ENCODE measurements at places on chromosomes 2 and 18. TPM values are rescaled to one million over a fixed set of nuclear protein-coding genes. Genes with fewer than 3 reads are reported as not detected.

POTEC gene
- total RNA-seq, result not detected

DNA sequence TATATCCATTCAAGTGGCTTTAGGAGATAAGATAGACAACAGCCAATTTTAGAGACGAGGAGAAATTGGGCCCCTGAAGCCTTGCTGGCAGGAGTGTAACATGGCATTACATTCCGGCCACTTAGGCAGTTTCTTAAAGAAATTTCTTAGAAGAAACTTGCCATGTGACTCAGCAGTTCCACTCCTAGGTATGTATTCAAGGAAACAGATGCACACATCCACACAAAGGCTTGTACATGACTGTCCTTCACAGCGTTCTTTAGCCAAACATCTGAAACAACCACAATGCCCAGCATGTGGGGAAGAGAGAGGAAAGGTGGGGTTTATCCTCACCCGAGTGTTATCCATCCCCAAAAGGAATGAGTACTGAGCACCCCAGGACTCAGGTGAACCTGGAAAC is 107.1 kb downstream of the NFATC1 start:
- DNase-seq, result no peak

DSG4 gene
- total RNA-seq, result not detected

- DNase-seq, result no peak
Measured at GRCh38 chr18:22141211-22141610, 28.2 kb upstream of the GATA6 start.

CYP27A1 gene
- total RNA-seq, result not detected

TAF1B gene
- 16.1 TPM for total RNA-seq

- no peak for DNase-seq
Measured at GRCh38 chr18:29251681-29252080, 1074.8 kb upstream of the CDH2 start.

DNA sequence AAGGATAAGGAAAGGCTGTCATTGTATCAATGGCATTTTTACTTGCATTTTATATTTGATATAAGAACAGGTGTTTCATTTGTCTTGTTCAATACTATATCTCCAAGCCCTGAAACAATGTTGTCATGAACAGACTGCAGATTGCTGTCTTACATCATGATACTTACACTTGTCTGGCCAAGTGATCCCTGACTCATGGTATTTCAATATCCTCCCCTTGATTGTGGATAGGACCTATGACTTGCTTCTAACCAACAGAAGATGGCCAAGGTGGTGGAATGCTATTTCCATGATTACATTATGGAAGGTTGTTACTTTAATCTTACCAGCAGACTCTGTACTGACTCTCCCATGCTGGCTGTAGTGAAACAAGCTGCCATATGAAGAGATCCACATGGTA is 471.1 kb downstream of the CCDC85A start:
- DNase-seq, result no peak

DNA sequence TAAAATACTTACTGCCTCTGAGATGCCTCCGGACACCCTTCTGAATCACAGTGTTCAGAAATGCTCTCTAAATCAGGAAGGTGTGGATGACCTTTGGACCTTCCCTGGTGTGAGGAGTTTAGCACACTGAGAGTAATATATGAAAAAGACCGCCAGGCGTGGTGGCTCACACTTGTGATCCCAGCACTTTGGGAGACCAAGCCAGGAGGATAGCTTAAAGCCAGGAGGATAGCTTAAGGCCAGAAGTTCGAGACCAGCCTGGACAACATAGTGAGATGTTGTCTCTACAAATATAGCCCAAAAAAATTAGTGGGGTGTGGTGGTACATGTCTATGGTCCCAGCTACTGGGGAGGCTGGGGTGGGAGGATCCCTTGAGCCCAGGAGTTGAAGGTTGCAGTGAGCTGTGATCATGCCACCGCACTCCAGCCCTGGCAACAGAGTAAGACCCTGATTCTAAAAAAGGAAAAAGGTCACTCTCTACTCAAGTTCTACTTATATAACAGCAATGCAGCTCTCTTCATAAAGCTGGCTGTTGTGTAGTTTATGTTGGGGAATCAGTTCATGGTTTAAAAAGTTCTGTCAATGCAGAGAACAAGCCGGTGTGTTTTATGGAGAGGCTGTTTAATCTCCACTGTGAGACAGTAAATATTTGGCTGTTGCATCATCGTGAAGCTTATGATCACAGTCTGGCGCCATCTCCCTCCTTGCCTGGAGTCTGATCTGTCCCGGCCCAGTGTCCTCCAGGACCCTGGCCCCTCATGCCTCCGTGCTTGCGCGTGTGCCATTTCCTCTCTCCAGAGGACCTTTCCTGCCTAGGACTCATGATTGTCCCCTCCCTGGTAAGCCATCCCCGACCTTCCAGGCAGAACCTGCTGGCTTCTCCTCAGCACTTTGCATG is 184.5 kb downstream of the FAM210A start:
- DNase-seq, result no peak

DNA sequence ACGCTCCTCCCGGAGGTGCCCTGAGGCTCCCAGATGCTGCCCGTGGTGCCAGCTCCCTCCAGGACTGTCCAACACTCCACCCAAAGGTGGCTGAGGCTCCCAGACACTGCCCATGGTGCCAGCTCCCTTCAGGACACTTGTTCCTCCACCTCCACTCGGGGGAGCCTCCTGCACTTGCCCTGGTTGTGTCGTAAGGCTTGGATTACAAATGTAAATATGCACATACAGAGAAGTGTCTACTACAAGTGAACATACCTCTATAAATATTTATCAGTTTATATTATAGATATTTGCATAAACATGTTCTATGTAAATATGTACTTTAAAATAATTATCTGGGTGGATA is 143.3 kb downstream of the PXDN start:
- DNase-seq, result no peak

IL37 gene
- total RNA-seq, result not detected

- DNase-seq, result no peak
Measured at GRCh38 chr18:34611904-34612303, 98.2 kb upstream of the DTNA start.

MLPH gene
- 81.6 TPM for total RNA-seq

- no peak for DNase-seq
Measured at GRCh38 chr18:68848242-68848641, 50.4 kb downstream of the CCDC102B start.

DNA sequence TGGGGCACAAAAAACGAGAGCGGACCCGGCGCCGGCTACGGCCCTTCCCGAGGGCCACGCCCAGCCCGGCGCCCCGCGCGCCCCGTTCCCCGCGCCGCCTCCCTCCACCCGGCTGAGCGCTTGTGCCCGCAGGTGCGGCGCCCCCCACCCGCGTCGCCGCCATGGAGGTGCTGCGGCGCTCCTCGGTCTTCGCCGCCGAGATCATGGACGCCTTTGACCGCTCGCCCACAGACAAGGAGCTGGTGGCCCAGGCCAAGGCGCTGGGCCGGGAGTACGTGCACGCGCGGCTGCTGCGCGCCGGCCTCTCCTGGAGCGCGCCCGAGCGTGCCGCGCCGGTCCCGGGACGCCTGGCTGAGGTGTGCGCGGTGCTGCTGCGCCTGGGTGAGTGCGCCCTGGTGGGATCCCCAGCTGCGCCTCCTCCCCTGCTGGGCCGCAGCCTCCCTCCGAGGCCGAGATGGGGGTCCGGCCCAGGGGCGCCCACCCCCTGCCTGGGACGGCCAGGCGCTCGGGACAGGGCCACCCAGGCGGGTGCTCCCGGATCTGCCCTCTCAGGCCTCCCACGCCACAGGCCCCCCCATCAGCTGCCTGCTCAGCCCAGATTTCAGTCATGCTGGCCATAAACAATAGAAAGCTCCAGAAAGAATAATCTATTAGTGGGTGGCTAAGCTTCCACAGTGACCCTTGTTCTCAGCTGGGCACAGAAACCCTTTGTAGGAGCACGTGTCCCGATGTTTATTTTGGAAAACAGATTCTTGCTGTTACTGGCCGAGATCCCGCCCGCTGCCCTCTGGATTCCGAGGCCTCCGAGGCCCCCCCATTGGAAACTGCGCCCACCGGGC is 997 bp downstream of the BOK start:
- peak; percentile 28 for DNase-seq

DNA sequence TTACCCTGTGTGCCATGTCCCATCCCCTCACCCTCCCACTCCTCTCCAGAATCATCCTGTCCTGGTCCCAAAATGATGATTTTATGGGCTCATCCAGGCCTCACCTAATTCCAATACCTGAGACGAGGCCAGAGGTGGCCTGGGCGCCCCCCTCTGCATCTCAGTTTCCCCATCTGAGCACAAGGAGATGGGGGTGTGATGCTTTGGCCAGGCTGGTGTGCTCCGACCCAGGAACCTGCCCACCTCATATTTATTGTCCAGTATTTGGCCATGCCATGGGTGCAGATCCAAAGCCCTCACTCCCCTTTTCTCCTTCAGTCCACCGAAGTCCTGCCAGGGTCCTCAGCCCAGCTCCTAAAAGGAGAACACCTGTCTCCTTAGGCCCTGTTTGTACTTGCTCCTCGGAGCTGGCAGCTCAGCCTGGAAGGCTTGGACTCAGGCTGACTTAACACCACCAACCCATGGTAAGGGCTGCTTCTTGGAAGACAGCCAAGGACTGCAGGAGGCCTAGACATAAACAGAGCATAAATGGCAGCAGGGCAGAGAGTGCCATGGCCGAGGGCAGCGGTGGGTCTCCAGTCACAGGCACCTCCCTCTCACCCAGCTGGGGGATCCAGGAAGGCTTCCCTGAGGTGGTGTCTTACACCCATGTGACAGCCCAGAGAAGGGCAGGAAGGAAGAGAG is 3.6 kb downstream of the TEX51 start:
- no peak for DNase-seq

IL36A gene
- not detected for total RNA-seq

GRCh38 chr2:121911036-121911435 is 155.6 kb downstream of the TSN start:
- no peak for DNase-seq

- DNase-seq, result no peak
Measured at GRCh38 chr2:226575928-226576327, 223.7 kb downstream of the IRS1 start.

GRCh38 chr2:36705326-36706020 is 9.0 kb downstream of the VIT start:
- DNase-seq, result no peak

DNA sequence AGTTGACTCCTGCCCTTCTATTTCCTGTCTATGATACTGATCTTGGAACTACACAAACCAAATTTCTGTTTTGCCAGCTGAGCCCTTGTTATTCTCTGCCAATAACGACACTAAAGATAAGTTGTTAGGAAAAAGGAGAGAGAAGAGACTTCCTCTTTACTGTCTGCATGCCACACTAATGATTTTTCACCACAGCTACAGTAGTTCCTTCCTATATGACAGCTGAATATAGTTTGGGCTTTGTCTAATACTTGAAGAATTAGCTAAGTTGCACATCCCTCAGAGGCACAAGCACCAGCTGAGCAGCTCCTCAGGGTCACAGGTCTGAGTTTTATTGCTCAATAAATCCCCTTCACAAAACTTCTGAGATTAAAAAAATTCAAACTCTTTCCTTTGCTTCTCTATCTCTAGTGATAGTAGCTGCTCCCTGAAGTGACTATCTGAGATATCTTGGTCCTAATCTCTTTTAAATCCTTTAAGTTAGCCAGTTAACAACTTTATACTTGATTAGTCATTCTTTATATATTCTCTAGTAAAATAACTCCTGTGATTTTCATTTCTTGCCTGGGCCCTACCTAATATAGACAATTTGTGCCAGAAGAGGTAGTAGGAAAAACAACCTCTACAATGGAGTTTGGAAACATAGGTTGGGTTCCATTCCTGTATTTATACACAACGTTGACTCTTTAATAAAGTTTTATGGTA is 253.0 kb upstream of the CNTNAP5 start:
- DNase-seq, result no peak

- DNase-seq, result no peak
Measured at GRCh38 chr18:35577045-35577848, 4.3 kb upstream of the GALNT1 start.

GRCh38 chr2:46803911-46804670 is 111.5 kb downstream of the MCFD2 start:
- DNase-seq, result no peak

DNA sequence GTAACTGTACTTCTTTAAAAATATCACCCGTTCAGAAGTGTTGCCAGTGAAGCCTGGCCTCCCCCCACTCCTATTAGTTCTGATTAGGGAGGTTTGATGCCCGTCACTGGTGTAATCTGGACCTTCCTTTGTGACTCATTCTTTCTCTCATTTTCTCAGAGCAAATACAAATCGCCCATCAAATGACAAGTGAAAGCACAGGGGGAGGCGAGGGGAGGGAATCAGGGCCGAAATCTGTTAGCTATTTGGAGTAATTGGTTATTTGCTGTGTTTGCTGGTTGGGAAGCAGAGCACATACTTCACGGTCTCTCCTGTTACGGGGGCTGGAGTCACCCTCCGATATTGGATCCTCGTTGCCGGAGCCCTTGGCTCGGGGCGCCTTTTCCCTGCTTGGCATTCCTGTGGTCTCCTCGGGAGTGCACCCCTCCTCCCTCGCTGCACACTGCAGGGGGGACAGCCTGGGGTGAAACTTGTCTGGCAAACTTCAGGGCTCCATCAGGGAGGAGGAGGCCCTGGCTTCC is 178.1 kb downstream of the DYSF start:
- DNase-seq, result no peak

DNA sequence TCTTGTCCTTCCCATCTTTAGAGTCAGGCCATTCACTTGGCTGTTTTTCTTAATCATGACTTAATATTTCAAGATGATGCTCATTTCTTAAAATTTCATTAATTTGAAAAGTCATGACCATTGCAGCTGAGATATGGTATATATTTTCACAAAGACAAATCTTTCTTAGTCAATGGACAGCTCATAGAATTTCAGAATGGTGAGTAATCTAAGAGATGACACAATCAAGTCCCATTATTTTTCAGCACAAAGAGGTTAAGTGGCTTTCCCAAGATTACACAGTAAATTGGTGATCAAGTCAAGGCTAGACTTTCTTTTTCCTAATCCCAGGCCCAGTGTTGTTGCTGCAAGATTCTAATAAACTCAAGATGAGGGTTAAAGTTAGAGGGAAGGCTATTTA is 34.4 kb upstream of the NT5C1B start:
- DNase-seq, result no peak

- DNase-seq, result no peak
Measured at GRCh38 chr2:26172871-26173775, at the start of gene GAREM2. Gene GAREM2, plus strand, starts transcription at chr2:26173088. Its CDS starts 133 bp downstream, at chr2:26173221.

TBR1 gene
- 0.05 TPM for total RNA-seq

GRCh38 chr2:117789505-117789904 is 25.0 kb upstream of the DDX18 start:
- DNase-seq, result no peak

DNA sequence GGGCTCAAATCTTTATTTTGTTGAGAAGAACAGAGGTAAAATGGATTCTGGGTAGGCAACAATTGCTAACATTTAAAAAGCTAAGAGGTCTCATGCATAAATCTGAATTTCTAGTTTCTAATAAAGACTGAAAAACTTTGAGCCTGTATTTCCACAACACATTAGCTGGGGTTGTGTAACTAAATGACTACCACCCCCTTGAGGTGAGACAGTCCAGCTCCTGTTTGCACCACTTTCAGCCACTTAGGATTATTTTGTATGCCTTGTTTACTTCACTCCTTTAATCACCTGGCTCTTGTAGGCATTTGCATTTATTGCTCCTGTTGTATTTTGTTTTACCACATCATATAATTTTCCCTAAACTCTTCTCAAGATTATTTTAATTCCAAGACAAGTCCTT is 376.6 kb downstream of the PTH2R start:
- no peak for DNase-seq

ALPP gene
- not detected for total RNA-seq

GRCh38 chr2:165425556-165425955 is 43.9 kb upstream of the CSRNP3 start:
- DNase-seq, result no peak

Data from NCI-H460 (cell line).